ENCODE measurements at places on chromosomes 3 and 15. TPM values are rescaled to one million over a fixed set of nuclear protein-coding genes. Genes with fewer than 3 reads are reported as not detected.

- no peak for DNase-seq
Measured at GRCh38 chr3:53994986-53995603, 103.4 kb upstream of the SELENOK start.

ACTC1 gene
- 9,469 TPM for polyA plus RNA-seq

DNA sequence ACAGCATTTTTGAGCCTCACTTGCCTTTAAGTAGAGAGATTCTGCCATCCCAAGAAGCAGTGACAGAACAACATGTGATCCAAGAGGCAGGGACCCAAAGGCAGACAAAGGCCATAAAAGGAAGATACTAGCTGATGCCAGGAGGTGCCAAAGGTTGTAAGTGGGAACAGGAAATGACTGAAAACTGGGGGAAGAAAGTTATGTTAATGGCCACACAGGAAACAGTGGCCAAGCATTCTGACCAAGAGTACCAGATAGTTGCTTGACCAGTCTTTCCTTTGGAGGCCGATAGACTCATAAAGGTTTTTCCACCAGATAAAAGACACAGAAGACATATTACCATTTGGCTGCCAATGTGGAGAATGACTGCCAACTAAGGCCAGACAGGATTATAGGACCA, 274.5 kb upstream of the PEX5L start:
- no peak for DNase-seq

APBA2 gene
- polyA plus RNA-seq = 3.9 TPM

MCF2L2 gene
- 0.25 TPM for polyA plus RNA-seq

- DNase-seq = no peak
Measured at GRCh38 chr3:49563040-49563578, 8.8 kb downstream of the BSN start.

GRCh38 chr3:3307491-3307890, 128.0 kb upstream of the CRBN start:
- no peak for DNase-seq

DNA sequence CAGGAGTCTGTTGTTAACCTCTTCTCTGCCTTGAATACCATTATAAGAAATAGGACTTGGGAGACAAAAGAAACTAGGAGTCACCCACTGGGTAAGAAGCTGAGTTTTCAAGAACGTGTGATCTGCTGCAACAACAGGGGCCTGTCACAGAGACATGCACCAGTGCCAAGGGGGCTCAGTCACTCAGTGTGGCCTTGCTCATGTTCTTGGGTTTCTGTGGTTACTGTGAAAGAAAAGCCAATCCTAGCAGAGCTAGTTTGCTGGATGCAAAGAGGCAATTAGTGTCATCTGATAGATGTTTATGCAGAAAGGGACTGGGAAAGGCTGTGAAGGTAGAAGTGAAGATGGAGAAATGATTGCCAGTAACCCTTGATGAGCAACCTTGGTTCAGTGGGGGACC, 126.3 kb downstream of the IQCH start:
- no peak for DNase-seq

DNA sequence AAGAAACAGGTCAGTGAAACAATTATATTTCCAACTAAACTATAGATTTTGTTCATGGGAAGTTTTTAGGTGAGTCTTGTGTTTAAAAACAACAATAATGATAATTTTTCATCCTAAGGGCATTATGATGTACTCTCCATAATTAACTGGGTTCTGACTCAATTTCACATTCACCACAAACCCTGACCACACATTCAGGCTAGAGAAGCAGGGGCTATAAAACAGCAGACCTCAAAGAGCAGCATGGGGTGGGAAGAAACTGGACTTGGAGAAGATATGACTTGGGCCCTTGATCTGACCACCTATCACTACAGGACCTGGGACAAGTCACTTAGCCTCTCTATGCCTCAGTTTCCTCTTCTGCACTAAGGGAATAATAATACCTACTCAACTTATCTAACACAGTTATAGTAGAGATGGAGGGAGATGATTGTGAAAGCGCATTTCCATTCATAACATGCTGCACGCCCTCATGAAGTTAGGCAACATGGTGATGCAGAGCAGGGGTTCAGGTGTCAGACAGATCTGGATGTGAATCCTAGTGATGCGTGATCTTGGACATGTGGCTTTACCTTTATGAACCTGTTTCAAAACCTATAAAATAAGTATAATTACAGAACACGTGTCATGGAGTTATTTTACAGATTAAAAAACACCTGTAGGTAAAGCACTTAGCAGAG, 63.0 kb upstream of the ACP3 start:
- no peak for DNase-seq

- no peak for DNase-seq
Measured at GRCh38 chr15:42723068-42723467, 13.9 kb downstream of the CDAN1 start.

DNA sequence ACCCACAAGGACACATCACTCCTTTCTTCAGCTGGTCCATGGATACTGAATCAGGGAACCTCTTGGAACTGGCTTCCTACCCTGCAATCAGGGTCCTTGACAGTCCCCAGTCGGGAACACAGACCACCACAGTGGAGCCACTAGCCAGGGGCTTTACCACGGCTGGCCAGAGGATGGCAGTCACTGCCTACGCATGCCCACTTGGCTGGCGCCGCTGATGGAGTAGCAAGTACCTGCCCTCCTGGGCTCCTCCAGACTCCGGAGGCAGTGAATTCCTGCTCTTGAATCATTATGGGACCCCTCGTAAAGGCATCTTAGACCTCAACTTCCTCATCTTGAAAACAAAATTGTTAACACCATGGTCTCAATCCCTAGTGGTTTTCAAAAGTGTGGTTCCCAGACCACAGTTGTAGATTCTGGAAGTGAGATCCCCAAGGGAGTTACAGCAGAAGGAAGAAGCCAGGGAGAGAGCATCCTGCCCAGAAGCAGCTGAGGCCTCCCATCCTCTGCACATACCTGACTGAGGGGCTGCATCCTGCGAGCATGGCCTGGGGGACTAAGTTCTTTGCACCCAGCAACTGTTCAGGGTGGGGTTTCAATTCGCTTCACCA, 9.1 kb upstream of the SKIC8 start:
- no peak for DNase-seq

DNA sequence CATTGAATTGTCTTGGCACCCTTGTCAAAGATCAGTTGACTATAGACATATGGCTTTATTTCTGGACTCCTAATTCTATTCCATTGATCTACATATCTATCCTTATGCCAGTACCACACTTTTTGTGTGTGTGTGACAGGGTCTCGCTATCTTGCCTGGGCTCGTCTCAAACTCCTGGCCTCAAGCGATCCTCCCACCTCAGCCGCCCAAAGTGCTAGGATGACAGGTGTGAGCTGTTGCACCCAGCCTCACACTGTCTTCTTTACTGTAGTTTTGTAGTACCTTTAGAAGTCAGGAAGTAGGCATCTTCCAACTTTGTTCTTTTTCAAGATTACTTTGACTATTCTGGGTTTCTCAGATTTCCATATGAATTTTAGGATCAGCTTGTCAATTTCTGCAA, 24.3 kb downstream of the CDAN1 start:
- no peak for DNase-seq
